ENCODE measurements at places on chromosomes 12 and 14.

GRCh38 chr14:35506927-35507326 lies 27.0 kb upstream of the INSM2 start:
- DNase-seq: no peak

DNA sequence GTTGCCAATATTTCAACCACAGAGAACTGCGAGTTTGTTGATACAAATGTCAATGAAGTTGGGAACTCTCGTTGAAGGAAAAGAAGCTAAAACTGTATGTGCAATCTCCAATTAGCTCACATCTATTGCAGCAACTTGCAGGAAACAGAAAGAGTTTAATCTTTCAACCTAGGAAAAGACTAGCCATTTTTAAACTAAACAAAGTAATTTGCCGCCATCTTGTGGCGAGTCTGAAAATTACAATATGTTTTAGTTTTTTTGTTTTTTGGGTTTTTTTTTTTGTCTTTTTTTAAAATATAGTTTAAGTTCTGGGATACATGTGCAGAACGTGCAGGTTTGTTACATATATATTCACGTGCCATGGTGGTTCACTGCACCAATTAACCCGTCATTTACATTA lies 131.2 kb upstream of the FOXG1 start:
- DNase-seq: peak; percentile 26

GRCh38 chr12:51171884-51172514 lies 936 bp downstream of the TFCP2 start:
- peak; percentile 37 for DNase-seq

- DNase-seq: peak; percentile 10
Measured at GRCh38 chr12:27123642-27124041, 41.3 kb upstream of the C12orf71 start.

DNA sequence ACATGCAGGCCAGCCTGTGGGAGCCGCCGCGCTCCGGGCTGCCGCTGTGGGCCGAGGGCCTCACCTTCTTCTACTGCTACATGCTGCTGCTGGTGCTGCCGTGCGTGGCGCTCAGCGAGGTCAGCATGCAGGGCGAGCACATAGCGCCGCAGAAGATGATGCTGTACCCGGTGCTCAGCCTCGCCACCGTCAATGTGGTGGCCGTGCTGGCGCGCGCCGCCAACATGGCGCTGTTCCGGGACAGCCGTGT lies 2.9 kb downstream of the TMEM121 start:
- DNase-seq: no peak

DNA sequence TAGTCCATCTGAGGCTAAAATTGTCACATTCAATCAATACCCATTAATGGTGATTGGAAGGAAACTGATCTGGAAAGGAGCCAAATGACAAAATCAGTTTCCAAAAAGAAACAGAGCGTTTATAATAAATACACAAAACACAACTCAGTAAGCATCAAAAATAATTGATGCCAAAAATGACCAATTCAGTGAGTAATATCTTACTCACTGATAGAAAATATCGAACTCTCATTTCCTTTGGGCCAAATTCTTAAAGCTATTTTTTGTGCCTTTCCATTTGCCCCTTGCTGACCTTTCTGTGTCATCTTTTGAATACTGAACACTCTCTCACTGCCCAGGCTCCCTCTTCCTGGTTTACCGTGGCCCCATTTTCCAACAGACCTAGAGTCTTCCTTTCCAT lies 22.5 kb upstream of the ATP2B1 start:
- no peak for DNase-seq

- no peak for DNase-seq
Measured at GRCh38 chr12:109555431-109556315, 17.6 kb downstream of the MMAB start.

- no peak for DNase-seq
Measured at GRCh38 chr14:29348504-29348903, 579.1 kb downstream of the PRKD1 start.

GRCh38 chr14:67357969-67358354 lies 1.6 kb downstream of the ATP6V1D start:
- DNase-seq: no peak

GRCh38 chr12:76256321-76256720 lies 91.9 kb downstream of the BBS10 start:
- no peak for DNase-seq

DNA sequence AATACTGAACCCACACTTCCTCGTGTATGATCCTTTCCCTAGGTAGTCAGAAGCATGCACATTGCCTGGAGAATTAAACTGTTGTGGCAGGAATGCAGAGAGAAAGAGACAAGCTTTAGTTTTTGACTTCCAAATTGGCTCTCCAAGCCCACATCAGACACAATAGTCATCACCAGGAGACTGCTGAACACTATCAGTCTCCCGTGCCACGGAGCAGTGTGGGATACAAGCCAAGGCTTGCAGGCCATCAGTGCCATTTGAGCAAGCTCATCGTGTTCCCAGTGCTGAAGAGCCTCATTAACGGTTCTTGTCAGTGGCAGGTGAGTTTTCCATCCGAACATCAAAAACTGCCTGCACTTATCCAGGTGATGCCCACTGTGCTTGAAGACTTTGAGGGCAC lies 410.8 kb downstream of the NAV3 start:
- DNase-seq: peak; percentile 58

DNA sequence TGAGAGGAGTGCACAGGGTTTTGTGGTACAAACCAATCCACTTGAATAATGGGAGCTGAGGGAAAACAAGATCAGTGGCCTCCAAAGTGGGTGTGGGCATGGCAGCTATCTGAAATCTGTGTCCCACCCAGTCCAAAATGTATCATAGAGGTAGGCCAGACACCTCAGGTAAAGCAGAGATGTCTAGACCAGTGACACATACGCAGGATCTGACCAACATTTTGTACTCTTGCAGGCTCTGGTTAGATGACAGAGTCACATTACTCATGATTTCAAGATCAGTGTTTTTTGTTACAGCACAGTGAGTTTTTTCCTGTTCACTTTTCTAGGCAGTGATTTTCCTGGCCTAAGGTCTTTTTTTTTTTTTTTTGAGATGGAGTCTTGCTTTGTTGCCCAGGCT lies 211.8 kb downstream of the PCNX1 start:
- no peak for DNase-seq

- no peak for DNase-seq
Measured at GRCh38 chr12:56333197-56333678, 562 bp downstream of the PAN2 start.

- no peak for DNase-seq
Measured at GRCh38 chr12:88752183-88752582, 171.9 kb upstream of the KITLG start.

GRCh38 chr12:31321897-31322228 lies 4.1 kb downstream of the SINHCAF start:
- DNase-seq: no peak

DNA sequence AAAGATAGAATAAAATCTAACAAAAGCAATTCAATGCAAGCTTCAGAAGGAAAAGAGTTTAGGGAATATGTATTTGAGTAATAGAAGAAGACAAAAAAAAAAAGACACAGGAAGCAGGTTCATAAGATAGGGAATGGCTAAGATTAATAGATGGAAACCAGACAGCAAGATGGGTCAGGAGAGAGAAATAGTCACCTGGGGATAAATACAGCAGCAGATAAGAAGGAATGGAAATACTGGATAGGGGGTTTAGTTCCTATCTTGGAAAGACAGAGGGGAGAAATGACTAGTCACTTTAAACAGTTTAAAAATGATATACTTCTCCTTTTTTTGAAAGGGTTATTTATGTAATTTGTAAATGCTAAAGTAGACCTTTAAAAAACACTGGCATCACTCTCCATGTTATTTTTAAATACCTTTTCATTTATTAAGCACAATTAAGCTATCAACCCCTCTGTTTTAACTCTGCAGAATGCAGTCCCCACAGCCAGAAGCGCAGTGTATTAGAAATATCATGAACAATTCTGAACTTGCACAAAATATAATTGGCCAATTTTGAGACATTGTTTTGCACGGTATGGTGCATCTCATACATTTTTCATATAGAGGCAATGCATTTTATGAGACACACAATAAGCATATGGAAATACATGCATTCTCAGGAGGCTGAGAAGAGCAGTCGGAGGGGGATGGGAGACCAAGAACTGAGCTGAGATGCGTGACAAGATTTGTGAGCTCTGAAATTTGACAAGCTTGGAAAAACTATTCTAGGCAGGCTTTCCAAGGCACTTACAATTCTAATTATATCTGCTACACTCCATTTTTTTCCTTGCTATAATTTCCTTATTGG lies 303.4 kb upstream of the PRICKLE1 start:
- DNase-seq: peak; percentile 45

GRCh38 chr12:89238593-89238992 lies 113.7 kb downstream of the DUSP6 start:
- no peak for DNase-seq

DNA sequence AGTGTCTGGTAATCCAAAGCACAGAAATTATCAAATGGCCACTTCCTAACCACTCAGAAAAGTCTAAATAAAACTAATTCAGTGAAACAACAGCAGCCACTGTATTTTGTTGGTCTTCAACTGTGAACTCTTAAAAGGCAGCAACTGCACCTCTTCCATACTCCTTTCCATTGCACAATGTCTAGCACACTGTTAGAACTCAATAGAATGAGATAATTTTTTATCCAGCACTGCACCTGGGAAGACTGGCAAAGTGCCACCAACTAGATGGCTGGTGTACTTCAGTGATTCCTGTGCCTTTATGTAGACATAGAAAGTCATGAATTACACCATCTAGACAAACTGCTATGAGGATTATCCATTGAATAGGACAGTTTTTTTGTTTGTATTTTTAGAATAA lies 26.2 kb downstream of the LGR5 start:
- DNase-seq: no peak

GRCh38 chr12:98644433-98644711 lies 216 bp downstream of the IKBIP start:
- DNase-seq: peak; percentile 88

- no peak for DNase-seq
Measured at GRCh38 chr12:108241986-108242703, 97.0 kb downstream of the CMKLR1 start.

DNA sequence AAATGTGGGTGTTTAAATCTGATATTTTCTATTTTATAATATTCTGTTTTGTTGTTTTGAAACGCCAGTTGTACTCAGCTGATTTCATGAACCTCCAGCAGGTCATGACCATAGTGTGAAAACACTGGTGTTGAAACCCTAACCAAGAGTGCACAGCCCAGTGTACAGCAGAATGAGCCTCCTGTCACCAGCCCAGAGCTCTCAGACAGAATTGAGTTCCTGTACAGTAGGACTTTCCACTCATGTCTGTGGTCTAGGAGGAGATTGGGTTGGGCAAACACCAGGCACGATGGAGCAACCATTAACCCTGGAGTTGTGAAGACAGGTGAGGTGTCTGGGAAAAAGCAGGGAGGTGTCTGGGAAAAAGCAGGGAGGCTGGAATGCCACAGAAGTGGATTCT lies 908.8 kb downstream of the VRK1 start:
- no peak for DNase-seq

- DNase-seq: peak; percentile 17
Measured at GRCh38 chr12:98532687-98533304, 17.4 kb downstream of the TMPO start.

DNA sequence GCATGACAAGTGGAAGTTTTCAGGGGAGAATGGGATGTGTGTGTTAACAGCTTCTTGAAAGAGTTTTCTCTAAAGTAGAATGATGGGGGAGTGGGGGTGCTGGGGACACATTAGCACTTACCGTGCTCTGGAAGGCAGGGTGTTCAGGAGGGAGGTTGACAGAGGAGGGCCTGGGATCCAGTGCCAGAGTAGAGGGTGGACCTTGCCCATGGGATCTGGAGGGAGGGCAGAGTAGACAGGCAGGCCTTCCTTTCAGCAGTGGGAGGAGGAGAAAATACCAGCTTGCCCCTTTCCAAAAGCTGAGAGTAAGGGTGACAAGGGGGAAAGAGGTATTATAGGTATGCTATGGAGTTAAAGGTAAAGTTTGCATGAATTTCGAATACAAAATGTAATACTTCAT lies 40.1 kb downstream of the TRAF3 start:
- DNase-seq: no peak

GRCh38 chr14:40336846-40337245 lies 904.6 kb upstream of the FBXO33 start:
- no peak for DNase-seq

- no peak for DNase-seq
Measured at GRCh38 chr12:83158613-83159207, 472.0 kb downstream of the TMTC2 start.

- DNase-seq: no peak
Measured at GRCh38 chr12:12126551-12126950, 55.8 kb downstream of the BCL2L14 start.

DNA sequence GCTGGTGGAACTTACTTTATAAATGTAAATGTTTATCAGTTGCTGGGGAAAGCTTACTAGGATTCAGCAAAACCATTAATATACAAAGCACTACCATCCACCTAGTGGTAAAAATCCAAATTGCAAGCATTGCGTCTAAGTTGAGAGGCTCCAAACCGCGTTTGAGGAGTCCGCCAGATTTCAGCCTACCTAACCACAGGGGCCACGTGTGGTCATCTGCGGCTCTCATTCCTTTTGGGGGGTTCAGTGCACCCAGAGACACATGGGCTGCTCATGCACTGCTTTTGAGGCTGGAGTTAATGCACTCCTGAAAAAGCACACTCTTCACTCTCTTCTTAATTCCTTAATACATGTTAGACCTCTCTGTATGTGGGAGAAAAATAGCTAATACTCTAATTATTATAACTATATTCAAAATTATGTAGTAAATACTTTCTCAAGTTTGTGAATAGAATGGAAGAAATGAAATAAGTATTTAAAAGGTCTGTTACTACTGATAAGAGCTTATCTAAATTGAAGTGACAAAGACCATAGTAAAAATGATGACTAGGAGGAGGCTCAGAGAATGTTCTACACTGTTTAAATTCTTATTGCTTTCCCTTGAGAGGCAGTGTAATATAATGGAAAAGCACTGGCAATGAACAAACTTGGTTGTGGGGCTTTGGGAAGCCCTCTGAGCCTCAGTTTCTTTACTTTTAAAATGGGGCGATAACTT lies 41.4 kb upstream of the MANSC4 start:
- peak; percentile 27 for DNase-seq

GRCh38 chr12:75390899-75391538 lies at the start of gene GLIPR1L2:
GLIPR1L2 (plus strand) TSS chr12:75391089; CDS start chr12:75391117, 28 bp downstream.
- DNase-seq: peak; percentile 89

DNA sequence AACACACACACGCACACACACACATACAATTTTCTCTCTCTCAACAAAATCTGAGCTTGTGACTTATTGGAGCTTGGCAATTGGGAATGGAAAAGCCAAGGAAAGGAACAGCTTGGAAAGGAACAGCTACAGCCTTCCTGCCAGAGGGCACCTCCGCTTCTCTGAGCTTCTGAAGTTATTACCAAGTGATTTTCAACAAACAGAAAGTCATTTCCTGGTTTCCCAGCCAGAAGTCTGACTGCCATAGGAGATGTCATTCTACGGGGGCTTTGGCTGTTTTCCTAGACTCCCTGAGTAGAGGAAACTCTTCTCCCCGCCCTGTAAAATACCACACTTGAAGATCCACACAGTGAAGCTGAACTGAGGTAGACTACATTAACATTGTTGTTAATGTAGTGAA lies 198.3 kb downstream of the CFAP54 start:
- no peak for DNase-seq

- DNase-seq: no peak
Measured at GRCh38 chr14:64569138-64569631, 19.4 kb downstream of the PPP1R36 start.
